Cortex of kidney (tissue), 1 donor: ENCODE measurements at places on chromosomes 13 and 19.

GRCh38 chr13:47250146-47250545 is 353.3 kb upstream of the HTR2A start:
- DNase-seq = no peak

DNA sequence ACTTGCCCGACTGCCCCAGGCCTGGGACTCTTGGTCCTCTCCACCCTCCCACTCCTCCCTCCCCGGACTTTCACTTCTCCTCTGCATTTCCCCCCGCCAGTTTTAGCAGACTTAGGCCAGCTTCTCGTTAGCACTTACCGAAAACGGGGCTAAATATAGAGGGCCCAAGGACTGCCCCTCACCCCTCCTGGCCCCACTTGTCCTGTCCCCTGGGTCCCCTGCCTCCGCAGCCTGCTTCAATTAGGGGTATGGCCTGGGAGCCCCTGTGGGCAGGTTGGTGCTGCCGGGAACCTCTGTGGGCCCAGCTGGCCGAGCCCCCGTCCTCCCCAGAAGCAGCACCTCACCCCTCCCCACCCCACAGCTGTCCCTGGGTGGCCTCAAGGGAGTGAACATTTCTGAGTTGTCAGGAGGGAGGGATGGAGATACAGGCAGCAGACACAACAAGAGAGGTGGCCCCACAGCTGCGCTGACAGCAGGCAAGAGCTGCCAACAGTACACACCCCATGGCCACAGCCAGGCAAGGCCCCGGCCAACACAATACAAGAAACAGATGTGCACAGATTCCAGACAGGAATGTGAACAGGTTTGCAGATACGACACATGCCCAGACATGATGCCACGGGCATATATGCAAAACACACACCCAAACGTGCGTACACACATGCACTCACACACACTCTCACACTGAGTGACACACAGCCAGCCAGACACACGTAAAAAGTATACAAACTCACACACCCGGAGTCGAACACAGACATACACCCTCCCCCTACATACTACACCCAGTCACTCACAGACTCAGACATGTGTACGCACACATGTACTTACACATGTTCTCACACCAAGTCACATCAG is 2.6 kb downstream of the POU2F2 start:
- DNase-seq = no peak

GRCh38 chr13:24353736-24354135 is 44.4 kb downstream of the C1QTNF9 start:
- DNase-seq = no peak

GRCh38 chr19:18027151-18027550 is 19.2 kb downstream of the ARRDC2 start:
- no peak for DNase-seq

- no peak for DNase-seq
These were observed 4.2 kb upstream of the CCNA1 start for GRCh38 chr13:36428086-36428485.

GRCh38 chr13:95361686-95362085 is 60.4 kb upstream of the ABCC4 start:
- no peak for DNase-seq

- DNase-seq = no peak
These were observed 679.3 kb upstream of the GPC6 start for GRCh38 chr13:92547266-92547665.

- DNase-seq = no peak
These were observed 14.9 kb downstream of the MAP2K2 start for GRCh38 chr19:4108767-4109625.

DNA sequence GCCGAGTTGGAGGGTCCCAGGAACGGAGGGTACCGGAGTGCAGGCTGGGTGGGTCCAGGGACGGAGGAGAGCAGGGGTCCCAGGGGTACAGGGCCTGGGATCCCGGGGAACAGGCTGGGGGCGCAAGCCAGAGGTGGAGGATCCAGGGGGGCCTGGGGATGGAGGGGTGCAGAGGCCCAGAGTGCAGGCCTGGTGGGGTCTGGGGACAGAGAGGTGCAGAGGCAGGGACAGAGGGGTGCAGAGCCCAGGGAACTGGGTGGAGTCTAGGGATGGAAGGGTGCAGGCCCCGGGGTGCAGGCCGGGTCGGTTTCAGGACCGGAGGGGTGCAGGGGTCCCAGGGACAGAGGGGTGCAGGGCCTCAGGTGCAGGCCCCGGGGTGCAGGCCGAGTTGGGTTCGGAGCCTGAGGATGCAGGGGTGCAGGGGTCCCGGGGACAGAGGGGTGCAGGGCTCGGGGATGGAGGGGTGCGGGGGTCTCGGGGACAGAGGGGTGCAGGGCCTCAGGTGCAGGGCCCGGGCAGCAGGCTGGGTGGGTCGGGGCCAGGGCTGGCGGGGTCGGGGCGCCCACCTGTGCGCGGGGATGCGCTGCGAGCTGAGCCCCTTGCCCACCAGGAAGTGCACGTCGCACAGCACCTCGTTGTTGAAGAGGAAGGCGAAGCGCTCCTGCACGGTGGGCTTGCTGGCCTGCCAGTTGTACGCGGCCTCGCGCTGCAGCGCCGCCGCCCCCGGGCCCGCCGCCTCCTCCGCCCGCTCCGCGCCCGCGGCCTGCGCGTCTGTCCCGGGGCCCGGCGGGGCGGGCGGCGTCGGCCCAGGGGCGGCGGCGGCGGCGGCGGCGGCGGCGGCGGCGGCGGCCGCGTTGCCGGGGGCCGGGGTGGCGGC is 545 bp downstream of the BTBD2 start:
- no peak for DNase-seq

DNA sequence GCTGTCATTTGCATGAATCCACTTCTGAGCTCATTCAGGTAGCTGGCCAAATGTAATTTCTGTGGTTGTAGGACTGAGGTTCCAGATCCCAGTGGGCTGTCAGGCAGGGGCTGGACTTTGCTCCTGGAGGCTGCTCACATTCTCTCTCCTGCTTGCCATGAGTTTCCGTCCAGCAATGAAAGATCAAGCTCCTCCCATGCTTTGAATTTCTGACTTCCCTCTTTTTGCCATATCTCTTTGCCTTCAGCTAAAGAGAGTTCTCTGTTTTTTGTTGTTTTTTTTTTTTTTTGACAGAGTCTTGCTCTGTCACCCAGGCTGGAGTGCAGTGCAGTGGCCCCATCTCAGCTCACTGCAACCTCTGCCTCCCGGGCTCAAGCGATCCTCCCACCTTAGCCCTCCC is 76.9 kb downstream of the ING1 start:
- no peak for DNase-seq

GRCh38 chr13:109802936-109803335 is 16.6 kb upstream of the IRS2 start:
- DNase-seq = no peak
